HT-29 (cell line): ENCODE measurements at places on chromosomes 11 and 22.
A peak's percentile ranks its signal among the peaks of the same experiment; 100 is the strongest.

DNA sequence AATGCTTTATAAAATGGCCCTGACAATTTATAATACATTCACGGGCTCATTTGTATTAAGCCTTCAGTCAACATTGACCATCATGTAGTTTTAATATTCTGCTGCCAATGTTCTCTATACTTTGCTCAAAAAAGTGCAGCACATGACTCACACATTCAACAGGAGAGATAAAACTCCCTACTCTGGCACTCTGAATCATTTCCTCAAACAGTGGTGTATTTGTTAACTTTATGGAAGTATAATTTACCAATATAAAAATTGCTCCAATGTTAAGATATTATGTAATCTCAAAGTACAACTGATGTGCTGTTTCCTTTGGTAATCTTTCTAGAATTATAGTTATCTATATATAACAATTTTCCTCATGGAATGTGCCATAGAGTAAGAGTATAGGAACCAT is 39.9 kb downstream of the MAML2 start:
- DNase-seq, result peak; percentile 73

GRCh38 chr11:73968356-73968966 is 14.2 kb downstream of the UCP2 start:
- no peak for DNase-seq

DNA sequence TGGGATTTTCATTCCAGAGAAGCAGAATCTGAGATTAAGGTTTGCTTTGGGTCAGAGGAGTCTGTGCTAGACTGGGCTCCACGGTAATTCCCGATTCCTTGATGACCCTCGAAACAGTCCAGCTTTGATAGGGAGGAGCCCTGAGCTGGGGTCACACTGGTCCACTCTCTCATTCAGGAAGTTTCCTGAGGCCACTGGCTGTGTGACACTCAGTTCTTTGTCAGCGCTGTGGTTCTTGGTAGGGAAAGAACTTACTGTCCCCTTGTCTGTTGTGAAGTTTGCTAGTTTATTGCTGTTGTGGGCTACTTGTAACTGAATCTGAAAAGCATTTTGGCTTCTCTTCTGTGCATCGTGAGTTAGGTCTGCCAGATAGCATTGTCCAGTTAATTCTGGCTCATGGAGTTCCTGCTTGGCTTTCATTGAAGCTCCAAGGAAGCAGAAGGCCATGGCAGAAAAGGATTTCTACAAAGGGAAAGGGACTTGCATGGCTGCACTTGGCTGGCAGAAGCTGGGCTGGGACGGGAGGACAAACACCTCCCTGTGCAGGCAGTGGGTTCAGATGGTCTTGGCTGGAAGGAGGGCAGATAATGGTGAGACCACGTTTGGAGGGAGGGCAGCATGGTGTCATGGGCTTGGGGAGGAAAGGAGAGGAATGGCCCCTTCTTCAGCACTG is 23.3 kb downstream of the BCR start:
- no peak for DNase-seq

DNA sequence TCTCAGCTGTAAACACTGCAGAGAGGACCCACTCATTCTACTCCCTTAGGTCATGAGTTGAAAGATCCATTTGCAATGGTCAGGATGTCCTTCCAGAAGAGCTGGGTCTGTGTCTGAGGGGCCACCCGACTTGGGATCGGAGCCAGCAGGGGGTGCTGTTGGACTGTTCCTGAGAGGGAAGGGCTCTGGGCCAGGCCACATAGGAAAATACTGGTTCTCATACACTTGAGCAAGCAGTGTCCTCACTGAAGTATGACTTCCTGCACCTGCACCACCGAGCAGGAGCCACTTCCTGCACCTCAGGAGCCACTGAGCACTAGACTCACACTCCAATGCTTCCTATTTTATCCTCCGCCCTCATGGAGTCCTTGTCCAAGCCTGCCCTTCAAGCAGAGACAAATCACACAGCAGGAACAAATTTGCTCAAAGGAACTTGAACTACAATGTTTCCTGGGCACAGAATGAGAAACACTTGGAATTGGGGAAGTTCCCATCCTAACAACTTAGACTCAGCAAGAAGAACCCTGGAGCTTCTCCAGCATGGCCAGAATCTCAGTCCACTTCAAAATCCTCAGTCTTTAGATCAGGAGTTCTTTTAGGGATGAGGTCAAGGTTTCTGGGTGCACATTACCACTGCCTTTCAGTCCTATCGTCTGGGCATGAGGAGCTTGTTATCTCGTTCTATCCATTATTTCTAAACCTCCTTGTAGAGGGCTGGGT is 36.6 kb upstream of the VPREB1 start:
- DNase-seq, result peak; percentile 66

- no peak for DNase-seq
Observed at GRCh38 chr22:43424666-43425630, 13.1 kb downstream of the MPPED1 start.

GRCh38 chr11:19199048-19199447 is 2.7 kb downstream of the CSRP3 start:
- no peak for DNase-seq

- DNase-seq, result no peak
Observed at GRCh38 chr22:44882226-44882905, 127.4 kb downstream of the PHF21B start.

DNA sequence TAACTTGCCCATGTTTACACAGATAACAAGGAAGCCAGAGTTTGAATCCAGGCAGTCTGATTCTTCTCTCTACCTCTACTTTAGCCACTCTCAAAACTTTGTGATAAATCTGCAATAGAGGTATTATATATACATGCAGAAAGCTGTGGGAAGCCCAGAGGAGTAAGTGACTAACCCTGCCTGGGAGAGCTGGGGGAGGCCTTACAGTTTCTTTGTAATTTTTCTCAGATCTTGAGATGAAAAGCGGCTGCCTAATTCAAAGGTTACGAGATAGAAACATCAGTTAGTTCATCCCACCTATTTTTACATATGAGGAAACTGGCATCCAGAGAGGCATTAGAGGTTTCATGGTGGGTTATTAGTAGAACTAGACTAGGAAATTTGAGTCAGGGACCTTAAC is 4.9 kb downstream of the STIM1 start:
- DNase-seq, result no peak

GRCh38 chr11:83019888-83020579 is 51.7 kb downstream of the RAB30 start:
- DNase-seq, result no peak

DNA sequence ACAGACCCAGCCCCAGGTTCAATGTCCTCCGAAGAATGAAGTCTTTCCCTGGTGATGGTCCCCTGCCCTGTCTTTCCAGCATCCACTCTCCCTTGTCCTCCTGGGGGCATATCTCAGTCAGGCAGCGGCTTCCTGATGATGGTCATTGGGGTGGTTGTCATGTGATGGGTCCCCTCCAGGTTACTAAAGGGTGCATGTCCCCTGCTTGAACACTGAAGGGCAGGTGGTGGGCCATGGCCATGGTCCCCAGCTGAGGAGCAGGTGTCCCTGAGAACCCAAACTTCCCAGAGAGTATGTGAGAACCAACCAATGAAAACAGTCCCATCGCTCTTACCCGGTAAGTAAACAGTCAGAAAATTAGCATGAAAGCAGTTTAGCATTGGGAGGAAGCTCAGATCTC is 14.1 kb downstream of the APOL1 start:
- no peak for DNase-seq

GRCh38 chr11:36380296-36381014 is 84.4 kb downstream of the PRR5L start:
- no peak for DNase-seq

- no peak for DNase-seq
Observed at GRCh38 chr22:22424956-22425355, 83.6 kb downstream of the ZNF280B start.

DNA sequence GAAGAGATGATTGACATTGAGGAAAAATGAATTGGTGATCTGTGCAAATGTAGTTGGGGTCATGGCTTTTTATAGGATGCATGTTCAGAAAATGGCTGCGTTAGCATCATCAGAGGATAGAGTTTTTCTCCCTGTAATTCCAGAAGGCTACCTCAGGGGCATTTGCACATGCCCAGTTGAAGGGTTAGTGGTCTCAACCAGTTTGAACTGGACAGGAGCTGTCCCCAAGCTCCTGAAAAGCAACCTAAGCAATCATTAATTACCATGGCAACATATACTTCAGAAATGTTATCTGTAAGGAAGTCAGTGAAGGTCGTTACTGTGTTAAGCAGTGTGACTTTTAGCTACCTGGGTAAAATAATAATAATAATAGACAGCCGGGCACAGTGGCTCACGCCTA is 29.3 kb downstream of the TUG1 start:
- no peak for DNase-seq

DNA sequence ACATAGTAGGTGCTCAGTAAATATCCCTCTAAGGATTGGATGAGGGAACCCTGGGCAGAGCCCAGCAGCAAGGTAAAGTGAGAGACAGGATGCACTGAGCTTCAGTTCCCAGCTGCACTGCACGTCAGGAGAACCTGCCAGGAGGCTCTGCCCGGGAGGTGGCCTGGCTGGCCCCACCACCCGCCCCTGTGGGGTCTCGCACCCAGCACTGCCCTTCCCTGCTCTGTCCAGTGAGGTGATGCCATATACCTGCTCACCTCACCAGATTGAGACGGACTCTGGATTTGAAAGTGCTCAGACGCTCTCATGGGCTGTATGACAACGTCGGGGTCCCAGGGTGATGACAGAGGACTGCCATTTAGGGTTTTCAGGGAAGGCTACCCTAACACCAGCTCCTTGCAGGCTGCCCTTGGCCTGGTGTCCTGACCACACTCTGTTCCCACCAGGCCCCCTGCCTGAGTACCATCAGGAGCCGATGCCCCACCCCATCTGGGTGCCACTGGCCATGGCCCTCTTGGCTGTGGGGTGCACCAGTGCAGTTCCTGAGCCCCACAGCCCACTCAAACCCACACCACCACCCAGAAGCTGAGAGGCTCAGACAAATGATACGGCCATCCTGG is 61.7 kb upstream of the FGF3 start:
- DNase-seq, result no peak

- no peak for DNase-seq
Observed at GRCh38 chr11:67498544-67498972, 6.6 kb downstream of the PITPNM1 start.

DNA sequence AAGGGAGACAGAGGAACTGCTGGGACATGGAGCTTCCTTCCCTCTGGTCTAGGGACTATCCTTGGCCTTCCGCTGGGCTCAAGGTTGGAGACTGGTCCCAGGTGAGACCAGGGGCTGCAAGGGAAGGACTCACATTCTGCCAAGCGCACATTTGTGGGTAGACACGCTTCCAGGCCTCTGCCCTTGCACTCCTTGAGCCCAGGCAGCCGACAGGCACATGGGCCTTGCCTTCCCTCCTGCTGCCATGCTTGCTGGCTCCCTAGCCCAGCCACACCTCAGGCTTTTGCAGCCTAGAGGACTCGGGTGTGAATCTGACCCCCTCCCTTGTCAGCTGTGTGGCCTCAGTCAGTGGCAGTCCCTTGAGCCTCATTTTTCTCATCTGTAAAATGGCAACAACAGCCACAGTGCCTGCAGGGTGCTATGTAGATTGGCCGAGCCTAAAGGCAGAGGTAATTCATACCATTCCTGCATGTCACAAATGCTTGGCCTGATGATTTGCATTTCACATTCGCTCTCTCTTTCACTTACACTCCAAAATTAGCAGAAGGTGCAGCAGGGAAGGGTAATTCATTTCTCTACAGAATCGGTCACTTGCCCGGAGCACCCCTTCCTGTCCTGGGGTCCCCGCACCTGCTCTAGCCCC is 57.6 kb upstream of the NECTIN1 start:
- DNase-seq, result no peak

- no peak for DNase-seq
Observed at GRCh38 chr22:44188986-44189630, 8.4 kb downstream of the PARVG start.

GRCh38 chr22:30227438-30228228 is 18.9 kb downstream of the LIF start:
- DNase-seq, result no peak

DNA sequence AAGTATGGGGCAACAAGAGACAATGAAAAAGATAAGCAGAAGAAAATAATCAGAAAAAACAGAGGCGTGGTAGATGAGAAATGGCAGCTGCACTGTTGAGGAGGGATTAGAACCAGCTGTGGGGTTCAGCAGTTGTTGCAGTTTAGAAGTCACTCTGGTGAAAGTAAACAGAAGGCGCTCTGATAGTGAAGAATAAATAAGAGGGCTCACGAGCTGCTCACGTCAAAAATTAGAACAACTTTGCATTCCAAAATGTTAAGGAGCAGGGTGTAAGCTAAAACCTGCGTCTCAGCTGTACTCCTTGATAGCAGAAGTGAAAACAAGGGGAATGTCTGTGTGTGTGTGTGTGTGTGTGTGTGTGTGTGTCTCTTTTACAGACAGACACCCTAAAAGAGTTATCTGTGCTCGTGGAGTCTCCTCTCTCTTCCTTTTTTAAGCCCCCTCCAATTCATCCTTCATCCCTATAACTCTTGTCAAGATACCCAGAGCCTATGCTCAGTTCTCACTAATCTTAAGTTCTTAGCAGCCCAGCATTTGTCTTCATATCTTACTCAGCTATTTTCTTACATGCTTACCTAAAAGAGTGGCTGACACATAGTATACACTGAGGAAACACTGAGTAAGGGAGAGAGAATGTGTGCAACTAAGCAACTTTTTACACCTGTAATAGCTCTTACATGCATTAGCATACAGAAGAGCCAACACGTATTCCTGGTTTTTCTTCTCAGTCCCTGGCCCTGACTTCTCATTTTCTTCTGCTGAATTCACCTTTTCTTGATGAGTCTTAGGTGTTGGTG is 8.9 kb downstream of the TTC17 start:
- no peak for DNase-seq

- peak; percentile 77 for DNase-seq
Observed at GRCh38 chr22:32660292-32660691, 141.2 kb upstream of the TIMP3 start.

DNA sequence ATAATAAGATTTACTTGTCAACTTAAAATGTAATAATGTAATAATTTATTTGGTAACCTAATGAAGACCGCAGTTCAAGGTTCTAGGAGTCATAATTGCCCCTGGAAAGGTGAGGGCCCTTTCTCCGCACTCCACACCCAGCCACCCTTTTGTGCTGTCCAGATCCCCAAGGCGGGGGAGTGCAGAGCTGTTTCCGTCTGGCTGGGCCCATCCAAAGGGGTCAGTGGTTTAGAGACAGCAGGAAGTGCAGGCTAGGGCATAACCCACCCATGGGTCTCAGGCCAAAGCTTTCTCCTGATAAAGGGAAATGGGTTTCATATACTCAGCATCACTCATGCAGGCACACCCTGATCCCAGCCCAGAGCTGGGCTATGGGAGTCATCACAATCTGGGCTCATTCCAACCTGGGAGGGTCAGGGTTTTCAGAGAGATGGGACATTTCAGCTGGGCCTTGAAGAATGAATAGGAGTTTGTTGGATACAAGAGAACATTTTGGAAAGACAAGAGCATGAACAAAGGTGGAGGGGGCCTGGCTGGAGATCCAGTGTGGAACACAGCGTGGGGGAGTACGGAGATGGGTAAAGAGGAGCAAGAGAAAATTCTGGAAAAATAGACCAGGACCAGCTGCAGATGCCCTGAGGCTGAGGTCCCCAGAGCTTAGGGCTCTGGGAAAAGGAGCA is 432.2 kb downstream of the TBC1D22A start:
- no peak for DNase-seq

GRCh38 chr11:69300120-69301060 is 6.4 kb downstream of the MYEOV start:
- DNase-seq, result peak; percentile 56

- no peak for DNase-seq
Observed at GRCh38 chr11:61295596-61295926, 445 bp upstream of the VWCE start.

- DNase-seq, result peak; percentile 42
Observed at GRCh38 chr11:46675288-46675851, 25.0 kb downstream of the ARHGAP1 start.

GRCh38 chr11:96229354-96229977 is 113.5 kb downstream of the MAML2 start:
- no peak for DNase-seq
